ENCODE measurements at places on chromosomes 5 and 9. TPM values are rescaled to one million over a fixed set of nuclear protein-coding genes. Genes with fewer than 3 reads are reported as not detected.

GRCh38 chr5:6498968-6499367 is 50.3 kb downstream of the UBE2QL1 start:
- peaks cover 18% of the 10 kb centered on the region for H3K4me1 ChIP-seq
- H3K27ac ChIP-seq, result no peak overlapping the region
- H3K27me3 ChIP-seq, result no peaks in the 10 kb centered on the region
- DNase-seq, result no peak
- no peak overlapping the region for H3K4me3 ChIP-seq

- peak; percentile 32 for DNase-seq
- no peak overlapping the region for H3K4me3 ChIP-seq
- H3K36me3 ChIP-seq, result no peaks in the 10 kb centered on the region
- H3K27me3 ChIP-seq, result no peaks in the 10 kb centered on the region
- H3K27ac ChIP-seq, result peak overlapping the region; percentile 80
- peaks cover 66% of the 10 kb centered on the region for H3K4me1 ChIP-seq
These were observed 26.6 kb downstream of the RUSC2 start for GRCh38 chr9:35516479-35516878.

GRCh38 chr5:30690931-30691330 is 502.6 kb upstream of the CDH6 start:
- H3K4me3 ChIP-seq, result no peak overlapping the region
- no peaks in the 10 kb centered on the region for H3K36me3 ChIP-seq
- DNase-seq, result no peak
- no peaks in the 10 kb centered on the region for H3K4me1 ChIP-seq
- H3K27ac ChIP-seq, result no peak overlapping the region

- no peak for DNase-seq
- no peak overlapping the region for H3K27ac ChIP-seq
- no peaks in the 10 kb centered on the region for H3K36me3 ChIP-seq
- H3K27me3 ChIP-seq, result no peaks in the 10 kb centered on the region
- no peak overlapping the region for H3K4me3 ChIP-seq
- no peaks in the 10 kb centered on the region for H3K4me1 ChIP-seq
These were observed 35.5 kb upstream of the ZNF366 start for GRCh38 chr5:72542695-72543094.

GRCh38 chr5:606061-606460 is 6.1 kb upstream of the CEP72 start:
- H3K36me3 ChIP-seq, result no peaks in the 10 kb centered on the region
- H3K27ac ChIP-seq, result no peak overlapping the region
- peaks cover 4% of the 10 kb centered on the region for H3K4me1 ChIP-seq
- H3K27me3 ChIP-seq, result no peaks in the 10 kb centered on the region

- no peak overlapping the region for H3K27ac ChIP-seq
- H3K4me1 ChIP-seq, result no peaks in the 10 kb centered on the region
- no peaks in the 10 kb centered on the region for H3K27me3 ChIP-seq
- DNase-seq, result no peak
These were observed 31.2 kb downstream of the NIPSNAP3B start for GRCh38 chr9:104795082-104795481.

DNA sequence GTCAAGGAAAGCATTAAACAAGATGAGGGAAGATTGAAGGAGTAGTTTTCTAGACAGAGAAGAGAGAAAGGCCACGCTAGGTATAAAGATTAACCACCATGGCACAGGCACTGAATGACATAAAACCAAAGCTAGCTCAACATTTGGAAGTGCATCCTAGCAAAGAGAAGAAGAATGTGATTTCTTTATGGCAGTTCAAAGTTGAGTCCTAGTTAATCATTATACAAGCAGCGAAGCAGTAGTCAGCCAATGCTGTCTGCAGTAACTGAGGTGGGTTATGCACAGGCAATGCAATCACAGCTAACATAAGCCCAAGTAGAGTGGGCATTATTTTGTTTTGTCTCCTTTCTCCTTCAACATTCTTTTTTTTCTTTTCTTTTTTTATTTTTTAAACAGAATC is 24.0 kb upstream of the ANKRD31 start:
- H3K4me1 ChIP-seq, result peaks cover 4% of the 10 kb centered on the region
- no peak overlapping the region for H3K27ac ChIP-seq
- DNase-seq, result no peak
- no peaks in the 10 kb centered on the region for H3K36me3 ChIP-seq
- H3K27me3 ChIP-seq, result peaks cover 4% of the 10 kb centered on the region

GRCh38 chr9:112750764-112751055 is 150 bp downstream of the SNX30 start:
- H3K4me3 ChIP-seq, result peak overlapping the region; percentile 98
- peak overlapping the region; percentile 92 for H3K27ac ChIP-seq

DNA sequence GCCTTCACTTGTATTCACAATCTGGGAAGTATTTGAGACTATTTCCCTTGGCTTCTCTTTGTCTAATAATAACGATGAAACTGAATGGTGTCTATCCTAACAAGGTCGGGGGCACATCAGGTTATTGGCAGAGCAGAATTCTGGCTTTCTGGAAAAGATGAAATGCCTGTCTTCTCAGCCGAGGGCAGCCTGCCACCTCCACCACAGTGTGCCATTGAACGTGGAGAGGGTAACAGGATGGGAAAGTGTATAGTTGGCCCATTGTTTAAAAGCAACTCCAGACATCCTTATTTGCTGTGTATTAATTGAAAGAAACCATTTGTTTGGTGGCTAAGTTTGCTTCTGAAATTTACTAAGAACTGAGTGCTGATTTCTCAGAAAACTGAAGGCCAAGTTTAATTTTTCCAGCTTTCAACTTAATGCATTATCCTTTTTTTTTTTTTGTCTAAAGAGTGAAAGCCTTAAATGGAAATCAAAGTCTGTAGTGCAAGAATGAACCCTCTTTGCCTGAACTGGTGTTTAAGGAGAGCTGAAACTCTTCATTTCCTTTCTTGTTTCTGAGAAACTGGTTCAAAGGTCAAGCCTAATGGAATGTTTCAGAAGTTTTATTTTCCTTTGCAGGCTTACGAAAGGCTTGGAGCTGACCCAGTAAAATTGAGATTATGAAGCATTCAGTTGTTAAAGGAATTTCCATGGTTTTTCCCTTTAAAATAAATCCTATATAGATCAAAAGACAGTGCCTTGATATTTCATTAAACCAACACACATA is 563.7 kb upstream of the DAP start:
- peaks cover 6% of the 10 kb centered on the region for H3K4me1 ChIP-seq
- no peaks in the 10 kb centered on the region for H3K36me3 ChIP-seq
- no peak overlapping the region for H3K4me3 ChIP-seq
- H3K27me3 ChIP-seq, result no peaks in the 10 kb centered on the region
- DNase-seq, result no peak

- no peaks in the 10 kb centered on the region for H3K27me3 ChIP-seq
- no peak overlapping the region for H3K4me3 ChIP-seq
- no peaks in the 10 kb centered on the region for H3K4me1 ChIP-seq
- H3K36me3 ChIP-seq, result no peaks in the 10 kb centered on the region
- DNase-seq, result no peak
- no peak overlapping the region for H3K27ac ChIP-seq
These were observed 31.1 kb downstream of the RORB start for GRCh38 chr9:74528207-74528606.

DNA sequence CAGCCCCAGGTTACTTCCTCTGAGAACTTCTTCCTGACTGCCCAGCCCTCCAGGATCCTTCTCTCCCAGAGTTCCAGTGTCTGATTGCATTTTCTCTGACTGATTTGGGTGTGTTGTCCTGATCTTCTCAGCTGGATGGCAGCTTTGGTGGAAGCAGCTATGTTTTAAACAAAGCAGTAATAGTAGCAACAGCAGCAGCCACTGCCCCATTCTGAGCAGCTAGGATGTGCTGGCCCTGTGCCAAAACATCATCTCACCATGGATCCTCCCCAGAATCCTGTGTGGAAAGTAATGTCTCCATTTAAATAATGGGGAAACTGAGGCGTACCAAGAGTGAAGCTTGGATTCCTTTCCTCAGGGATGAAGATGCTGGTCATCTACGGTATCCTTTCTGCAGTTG is 46.4 kb upstream of the PSD2 start:
- H3K4me3 ChIP-seq, result no peak overlapping the region
- peaks cover 45% of the 10 kb centered on the region for H3K4me1 ChIP-seq
- H3K27me3 ChIP-seq, result no peaks in the 10 kb centered on the region
- H3K27ac ChIP-seq, result no peak overlapping the region

- no peaks in the 10 kb centered on the region for H3K4me1 ChIP-seq
- DNase-seq, result no peak
- no peak overlapping the region for H3K4me3 ChIP-seq
- H3K27ac ChIP-seq, result no peak overlapping the region
These were observed 176.8 kb downstream of the ISL1 start for GRCh38 chr5:51559921-51560658.

- no peaks in the 10 kb centered on the region for H3K36me3 ChIP-seq
- DNase-seq, result no peak
- no peak overlapping the region for H3K4me3 ChIP-seq
These were observed 75.6 kb downstream of the ARHGEF28 start for GRCh38 chr5:73701566-73701965.

- no peak overlapping the region for H3K4me3 ChIP-seq
- no peaks in the 10 kb centered on the region for H3K27me3 ChIP-seq
- no peaks in the 10 kb centered on the region for H3K36me3 ChIP-seq
- H3K4me1 ChIP-seq, result no peaks in the 10 kb centered on the region
- H3K27ac ChIP-seq, result no peak overlapping the region
These were observed 283.4 kb upstream of the IRX2 start for GRCh38 chr5:3034881-3035280.

- no peaks in the 10 kb centered on the region for H3K36me3 ChIP-seq
- no peaks in the 10 kb centered on the region for H3K27me3 ChIP-seq
- peak; percentile 95 for DNase-seq
- peaks cover 41% of the 10 kb centered on the region for H3K4me1 ChIP-seq
- H3K27ac ChIP-seq, result peak overlapping the region; percentile 99
These were observed 1.1 kb upstream of the ZSWIM6 start for GRCh38 chr5:61330845-61331406.

GRCh38 chr5:141815051-141815795 is 63.0 kb downstream of the PCDH1 start:
- H3K27me3 ChIP-seq, result peaks cover 9% of the 10 kb centered on the region
- no peak overlapping the region for H3K4me3 ChIP-seq
- H3K36me3 ChIP-seq, result no peaks in the 10 kb centered on the region

Gene SQSTM1
- 548 TPM for total RNA-seq

Gene BAAT
- total RNA-seq, result not detected

Gene SPATA31D4
- total RNA-seq, result not detected

Gene IFNB1
- total RNA-seq, result not detected

Gene AGXT2
- not detected for total RNA-seq

Gene MAMDC4
- total RNA-seq, result 7.3 TPM

Gene IL3
- total RNA-seq, result not detected

Gene SARDH
- total RNA-seq, result 15.2 TPM

Gene TEX48
- not detected for total RNA-seq

Gene SELENOP
- 286 TPM for total RNA-seq
